Right atrium auricular region (tissue), 2 donors: ENCODE measurements at places on chromosomes 7 and 10.

- peak; percentile 50 for DNase-seq
Measured at GRCh38 chr10:44966129-44966815, 6.7 kb downstream of the RASSF4 start.

- no peak for DNase-seq
Measured at GRCh38 chr7:134367956-134368749, 51.4 kb upstream of the SLC35B4 start.

GRCh38 chr10:99123851-99124250 lies 111.8 kb downstream of the HPSE2 start:
- DNase-seq: no peak

- DNase-seq: no peak
Measured at GRCh38 chr10:132534391-132535064, 3.1 kb upstream of the INPP5A start.

DNA sequence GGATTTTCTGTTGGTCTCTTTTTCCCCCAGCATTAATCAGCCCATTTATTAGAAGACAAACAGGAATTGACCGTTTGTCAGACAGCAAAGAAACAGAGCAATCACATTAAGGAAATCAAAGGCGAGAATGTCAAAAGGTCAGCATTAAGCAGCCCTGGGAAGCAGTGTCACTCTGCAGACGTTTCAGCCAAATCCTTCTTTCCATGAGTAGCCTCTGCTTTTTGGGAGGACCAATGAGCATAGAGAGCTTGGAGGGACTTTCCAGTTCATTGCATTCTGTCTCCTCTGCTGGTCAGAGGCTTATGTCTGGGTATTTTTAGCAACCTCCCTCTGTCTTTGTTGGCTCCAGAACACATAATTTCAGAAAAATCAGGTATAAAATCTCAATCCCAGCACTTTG lies 481.4 kb downstream of the GALNT17 start:
- DNase-seq: no peak

DNA sequence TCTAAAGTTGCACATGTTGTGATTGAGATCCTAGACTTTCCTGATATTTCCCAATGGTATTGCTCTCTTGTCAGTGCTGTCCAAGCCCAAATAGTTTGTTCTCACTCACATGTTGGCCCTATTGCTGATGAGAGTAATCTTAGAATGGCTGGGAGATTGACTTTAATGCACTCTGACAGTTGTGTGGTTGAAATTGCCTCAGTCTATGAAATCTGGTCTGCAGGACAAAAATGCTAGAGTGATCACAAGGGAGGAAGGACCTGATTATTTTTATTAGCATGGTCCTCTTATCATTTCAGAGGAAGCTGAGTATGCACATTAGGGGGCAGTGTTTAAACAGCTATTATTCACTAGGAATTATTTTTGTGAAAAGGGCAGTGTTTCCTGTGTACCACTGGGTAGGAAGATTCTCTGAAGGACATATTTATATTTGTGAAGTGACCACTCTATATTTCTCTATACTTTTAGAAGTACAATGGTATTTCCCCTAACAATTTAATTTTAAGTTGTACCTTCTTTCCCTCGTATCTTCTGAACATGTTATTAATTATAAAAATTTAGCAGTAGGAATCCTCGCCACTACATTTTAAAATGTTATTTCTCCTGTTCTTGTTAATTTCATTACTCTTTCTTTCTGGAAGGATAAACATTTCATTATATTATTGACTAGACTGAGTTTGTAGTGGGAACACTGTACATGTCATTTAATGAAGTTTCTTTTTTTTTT lies 64.4 kb downstream of the SUGCT start:
- DNase-seq: no peak
